AG04449 (cell line): ENCODE measurements at places on chromosomes 3 and 15.

- DNase-seq: peak; percentile 51
Observed at GRCh38 chr15:36363335-36363734, 216.1 kb upstream of the CDIN1 start.

DNA sequence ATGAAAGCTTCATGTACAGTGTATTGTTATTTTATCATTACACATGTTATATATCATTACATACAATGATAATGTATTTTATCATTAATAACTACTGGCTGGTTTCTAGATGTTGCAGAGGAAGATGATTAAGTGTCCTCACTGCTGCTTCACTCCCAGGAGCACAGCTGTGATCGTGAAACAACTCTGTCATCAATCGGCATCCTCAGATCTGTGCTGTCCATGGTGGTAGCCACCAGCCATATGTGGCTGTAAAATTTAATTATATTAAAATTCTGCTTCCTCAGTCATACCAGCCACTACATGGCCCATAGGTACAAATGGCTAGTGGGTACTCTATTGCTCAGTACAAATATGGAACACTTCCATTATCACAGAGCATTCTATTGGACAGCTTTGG, 379.4 kb upstream of the CFAP20DC start:
- DNase-seq: no peak

- no peak for DNase-seq
Observed at GRCh38 chr15:70415398-70415797, 317.7 kb upstream of the TLE3 start.

- DNase-seq: no peak
Observed at GRCh38 chr3:189950258-189950657, 170.4 kb downstream of the P3H2 start.

GRCh38 chr3:142433110-142433509, 14.7 kb downstream of the XRN1 start:
- no peak for DNase-seq

GRCh38 chr3:193391902-193392301, 13.3 kb upstream of the ATP13A5 start:
- DNase-seq: no peak

- DNase-seq: no peak
Observed at GRCh38 chr3:41431386-41431785, 232.1 kb downstream of the CTNNB1 start.

GRCh38 chr15:27535445-27536129, 563.5 kb downstream of the OCA2 start:
- no peak for DNase-seq

DNA sequence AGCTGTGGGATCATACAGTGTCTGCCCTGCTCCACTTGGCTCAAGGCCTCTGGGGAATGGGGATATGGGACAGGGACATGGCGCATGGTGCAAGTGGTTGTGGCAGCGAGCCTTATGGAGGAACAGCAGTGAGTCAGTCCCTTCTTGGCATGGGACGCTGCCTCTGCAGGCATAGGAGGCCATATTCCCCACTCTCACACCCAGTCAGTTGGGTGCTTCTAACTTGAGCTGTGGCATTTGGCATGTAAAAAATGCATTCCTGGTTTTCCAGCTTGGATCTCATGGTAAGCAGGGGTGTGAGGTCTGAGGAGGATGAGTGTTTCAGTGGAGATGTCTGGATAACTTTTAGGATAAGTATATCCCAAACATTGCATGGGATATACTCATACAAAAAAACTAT, 31.6 kb upstream of the UBE2Q2 start:
- peak; percentile 7 for DNase-seq

GRCh38 chr3:194293546-194294198, 57.5 kb downstream of the CPN2 start:
- no peak for DNase-seq

DNA sequence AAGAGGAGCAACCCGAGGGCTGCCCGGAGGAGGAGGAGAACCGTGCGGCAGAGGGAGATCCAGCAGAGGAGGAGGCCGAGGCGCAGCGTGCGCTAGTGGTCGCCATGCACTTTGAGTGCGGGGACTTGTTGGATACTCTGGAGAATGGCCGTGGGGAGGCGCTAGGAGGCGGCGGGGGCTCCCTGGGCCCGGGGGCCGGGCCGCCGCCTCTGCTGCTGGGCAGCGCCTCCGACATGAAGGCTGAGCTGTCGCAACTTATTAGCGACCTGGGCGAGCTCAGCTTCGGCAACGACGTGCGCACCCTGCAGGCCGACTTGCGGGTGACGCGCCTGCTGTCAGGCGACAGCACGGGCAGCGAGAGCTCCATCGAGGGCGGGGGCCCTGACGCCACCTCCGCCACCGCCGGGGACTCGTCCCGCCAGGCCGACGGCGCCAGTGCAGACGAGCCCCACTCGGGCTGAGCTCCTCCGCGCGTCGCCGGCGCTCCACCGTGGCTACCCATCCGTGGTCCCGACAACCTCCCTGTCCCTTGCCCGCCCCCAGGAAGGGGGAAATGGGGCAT, 2.0 kb downstream of the FAM43A start:
- DNase-seq: no peak

- DNase-seq: peak; percentile 69
Observed at GRCh38 chr3:8500319-8500988, 1.2 kb upstream of the LMCD1 start.

GRCh38 chr15:29123991-29124390, 145.6 kb downstream of the NSMCE3 start:
- DNase-seq: no peak

DNA sequence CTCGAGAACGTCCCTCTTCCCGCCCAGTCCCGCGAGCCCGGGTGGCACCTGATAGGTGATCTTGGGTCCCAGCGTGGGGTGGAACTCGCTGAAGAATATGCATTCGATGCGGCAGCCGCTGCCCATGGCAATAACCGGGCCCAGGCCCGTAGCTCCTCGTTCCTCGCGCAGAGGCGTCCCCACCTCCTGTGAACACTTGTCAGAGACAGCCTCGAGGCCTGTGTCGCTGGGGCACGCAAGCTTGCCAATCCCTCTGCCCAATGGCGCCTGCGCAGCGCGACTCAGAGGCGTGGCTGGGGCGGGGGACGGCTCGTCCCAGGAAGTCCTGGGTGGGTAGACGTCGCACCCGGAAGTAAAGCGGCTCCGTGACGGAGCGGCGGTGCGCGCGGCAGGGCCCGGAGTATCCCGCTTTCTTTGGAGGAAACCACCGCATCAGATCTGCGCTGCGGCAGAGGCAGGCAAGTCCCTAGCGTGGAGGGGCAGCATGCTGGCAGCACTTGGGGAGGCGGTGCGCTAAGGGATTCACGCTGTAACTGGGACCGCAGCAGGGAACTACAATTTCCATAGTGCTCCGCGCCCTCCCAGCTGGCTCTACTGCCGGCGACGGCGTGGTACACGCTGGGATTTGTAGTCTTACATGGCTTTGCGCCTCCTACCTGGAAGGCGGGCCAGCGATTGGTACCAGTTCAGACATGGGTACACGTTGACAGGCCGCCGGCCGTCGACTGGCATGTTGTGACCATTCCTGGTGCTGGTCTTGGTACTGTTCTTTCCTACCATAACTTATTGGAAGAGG, at the start of the genes CYB561D2 and NPRL2:
TSS of gene CYB561D2 (plus strand) at position 336 of the 796 bp plus-strand sequence. CDS start 572 bp downstream, outside the sequence.
TSS of gene NPRL2 (minus strand) at position 249 of the 796 bp plus-strand sequence. CDS start at position 126, 123 bp downstream.
- peak; percentile 55 for DNase-seq

- DNase-seq: no peak
Observed at GRCh38 chr3:171173736-171174135, 147.2 kb upstream of the SLC2A2 start.

DNA sequence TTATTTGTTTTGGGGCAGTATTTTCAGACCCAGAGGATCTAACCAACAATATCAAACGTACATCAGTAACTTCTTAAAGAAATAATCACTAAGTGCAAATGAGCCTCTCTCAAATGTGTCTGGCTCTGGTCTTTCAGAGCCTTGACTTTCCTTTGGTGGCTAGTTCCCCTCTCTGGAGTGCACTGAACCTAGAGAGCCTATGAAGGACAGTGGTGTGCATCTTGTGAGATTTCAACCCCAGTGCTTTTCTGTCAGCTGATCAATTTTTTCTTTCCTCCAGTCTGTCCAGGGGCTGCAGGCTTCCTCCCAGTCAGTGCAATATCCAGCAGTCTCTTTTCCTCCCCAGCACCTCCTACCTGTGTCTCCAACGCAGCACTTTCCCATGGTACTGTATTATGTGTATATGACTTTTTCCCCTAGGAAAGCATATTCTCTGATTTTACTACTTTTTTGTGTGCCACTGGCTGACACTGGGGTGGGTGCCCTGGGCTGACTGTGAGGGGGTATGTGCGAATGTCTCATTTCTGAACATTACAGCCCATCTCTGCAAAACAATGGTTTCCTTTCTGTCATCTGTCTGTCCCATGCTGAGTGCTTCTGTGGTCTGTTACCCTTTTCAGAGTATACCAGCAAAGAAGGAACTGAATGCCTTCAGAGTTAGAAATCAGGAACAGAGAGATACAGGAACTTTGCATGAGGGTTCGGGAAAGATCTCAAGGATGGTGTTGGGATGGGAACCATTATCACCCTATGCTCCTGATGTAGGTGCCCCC, 98.8 kb downstream of the ARPP21 start:
- DNase-seq: no peak

DNA sequence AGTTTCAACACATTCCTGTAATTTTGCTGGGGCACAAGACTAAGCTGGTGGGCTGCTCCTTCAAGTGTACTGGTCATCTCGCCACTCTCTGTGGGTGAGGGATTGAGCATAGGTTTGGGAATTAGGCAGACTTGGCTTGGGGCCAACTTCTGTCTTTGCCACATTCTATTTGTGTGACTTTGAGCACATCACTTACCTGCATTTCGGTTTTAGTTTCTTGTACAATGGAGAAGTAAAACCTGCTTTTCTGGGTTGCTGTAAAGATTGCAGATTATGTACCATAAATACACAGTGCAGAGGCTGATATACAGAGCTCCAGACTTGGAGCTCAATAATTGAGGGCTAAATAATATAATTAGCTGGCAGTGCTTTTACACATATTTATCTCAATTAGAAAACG, 162.1 kb downstream of the C3orf38 start:
- no peak for DNase-seq

- DNase-seq: no peak
Observed at GRCh38 chr3:131277836-131278497, 103.6 kb upstream of the NUDT16 start.

GRCh38 chr3:194137506-194138474, 1.8 kb downstream of the HES1 start:
- DNase-seq: no peak

DNA sequence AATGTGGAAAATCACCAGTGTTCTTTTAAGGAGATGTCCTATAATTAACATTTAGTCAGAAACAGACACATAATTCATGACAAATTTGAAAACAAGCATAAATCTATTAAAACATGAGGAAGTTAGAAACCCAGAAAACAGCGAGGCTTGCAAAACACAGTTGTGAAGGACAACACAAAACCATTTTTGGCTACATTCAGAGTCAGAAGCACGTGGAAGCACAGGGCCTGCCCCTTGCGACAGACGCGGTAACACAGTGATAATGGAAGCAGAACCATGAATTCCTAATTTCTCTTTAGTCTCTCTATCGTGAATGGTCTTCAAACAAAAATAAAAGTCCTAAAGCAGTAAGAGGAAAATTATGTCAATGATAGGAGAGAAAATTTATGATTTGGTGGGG, 12.2 kb downstream of the NCEH1 start:
- no peak for DNase-seq

- DNase-seq: no peak
Observed at GRCh38 chr15:46815765-46816164, 901.5 kb upstream of the SEMA6D start.

DNA sequence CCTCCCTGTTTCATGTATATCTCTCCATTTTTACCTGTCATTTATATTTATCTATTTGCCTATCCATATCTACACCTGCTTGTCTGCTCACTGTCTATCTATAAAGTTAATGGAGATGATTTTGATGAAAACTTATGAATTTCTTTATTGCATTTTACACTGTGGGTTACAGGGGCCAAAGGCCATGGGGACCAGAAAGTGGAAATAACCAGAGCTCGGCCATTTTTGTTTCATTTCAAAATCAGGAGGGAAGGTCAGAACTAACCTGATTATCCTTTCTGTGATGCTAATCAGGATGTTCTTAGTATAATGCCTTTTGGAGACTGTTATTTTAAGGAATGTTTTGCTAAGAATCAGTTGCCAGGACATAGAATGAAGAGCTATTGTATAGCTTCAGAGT, 147.2 kb downstream of the LPP start:
- DNase-seq: no peak

DNA sequence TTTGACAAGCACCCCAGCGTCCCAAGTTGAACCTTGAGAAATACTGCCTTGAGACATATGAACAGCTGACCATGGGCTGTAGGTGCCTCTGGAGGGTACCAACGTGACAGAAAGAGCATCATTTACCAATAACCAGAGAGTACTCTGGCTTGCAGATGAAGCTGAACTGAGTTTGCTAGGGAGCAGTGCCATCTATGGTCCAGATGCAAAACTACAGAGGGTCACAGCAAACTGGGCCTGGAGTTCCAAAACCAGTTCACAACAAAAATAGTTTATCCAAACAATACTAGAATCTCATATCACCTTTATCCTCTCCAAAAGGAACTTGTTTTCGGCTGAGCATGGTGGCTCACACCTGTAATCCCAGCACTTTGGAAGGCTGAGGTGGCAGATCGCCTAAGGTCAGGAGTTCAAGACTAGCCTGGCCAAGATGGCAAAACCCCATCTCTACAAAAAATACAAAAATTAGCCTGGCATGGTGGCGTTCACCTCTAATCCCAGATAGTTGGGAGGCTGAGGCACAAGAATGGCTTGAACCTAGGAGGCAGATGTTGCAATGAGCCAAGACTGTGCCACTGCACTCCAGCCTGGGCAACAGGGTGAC, 69.3 kb downstream of the CHAC1 start:
- DNase-seq: peak; percentile 16

DNA sequence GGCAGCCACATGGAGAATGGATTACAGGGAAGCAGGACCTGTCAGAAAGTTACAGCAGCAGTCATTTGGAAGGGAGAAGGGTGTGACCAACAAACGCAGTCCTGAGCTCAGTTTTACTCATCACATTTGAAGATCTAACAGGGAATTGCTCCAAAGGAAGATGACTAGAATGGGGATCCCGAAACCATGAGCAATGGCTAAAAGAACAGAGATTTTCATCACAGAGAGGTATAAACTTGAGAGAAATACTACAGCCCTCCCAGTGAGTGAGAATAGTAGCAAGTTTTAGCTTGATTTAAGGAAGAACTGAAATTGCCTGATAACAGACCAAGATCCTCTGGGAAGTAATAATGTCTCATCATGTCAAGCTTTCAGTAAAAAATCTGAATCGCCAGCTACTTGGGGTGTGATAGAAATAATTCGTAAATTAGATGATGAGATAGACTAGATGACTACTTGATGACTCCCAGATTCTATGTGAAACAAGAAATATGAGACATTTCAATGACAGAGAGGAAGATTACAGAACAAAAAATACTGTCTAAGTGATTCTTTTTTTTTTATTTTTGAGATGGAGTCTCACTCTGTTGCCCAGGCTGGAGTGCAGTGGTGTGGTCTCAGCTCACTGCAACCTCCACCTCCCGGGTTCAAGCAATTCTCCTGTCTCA, 16.9 kb downstream of the CD47 start:
- no peak for DNase-seq

GRCh38 chr3:128492671-128493569, at the start of gene GATA2:
Gene GATA2, minus strand, starts transcription at chr3:128493201. Its CDS starts 6,170 bp downstream, at chr3:128487031.
- DNase-seq: no peak
